ENCODE measurements at places on chromosomes 3 and 15. TPM values are rescaled to one million over a fixed set of nuclear protein-coding genes. Genes with fewer than 3 reads are reported as not detected.

Gene IL17RE
- total RNA-seq, result 1.1 TPM

Gene SNX1
- 34.7 TPM for total RNA-seq

Gene GNAT1
- total RNA-seq, result not detected

Gene CFAP91
- not detected for total RNA-seq

Gene FBXW12
- total RNA-seq, result not detected

Gene FBXO40
- total RNA-seq, result not detected

Gene LEKR1
- 0.56 TPM for total RNA-seq

Gene GOLGA6A
- total RNA-seq, result not detected

Gene DCUN1D1
- 48.9 TPM for total RNA-seq

Measured in IMR-90 (cell line).